Myometrial cell (primary cell): ENCODE measurements at places on chromosomes 5 and 9. TPM values are rescaled to one million over a fixed set of nuclear protein-coding genes. Genes with fewer than 3 reads are reported as not detected.

RGMB gene
- 19.0 and 33.4 TPM in 2 replicates for total RNA-seq

HTR4 gene
- total RNA-seq = not detected in 2 replicates

GGTA1 gene
- total RNA-seq = not detected in 2 replicates

CCNO gene
- total RNA-seq = not detected in 2 replicates
